Thoracic aorta endothelial cell (primary cell): ENCODE measurements at places on chromosomes 5 and 9. TPM values are rescaled to one million over a fixed set of nuclear protein-coding genes. Genes with fewer than 3 reads are reported as not detected.

The CDH6 gene
- total RNA-seq, result 0.13 TPM in 1 of 2 replicates, not detected in the other

The HTR1A gene
- not detected in 2 replicates for total RNA-seq

The FIBCD1 gene
- not detected in 2 replicates for total RNA-seq

The ZNF879 gene
- 3.6 and 6.0 TPM in 2 replicates for total RNA-seq

The LECT2 gene
- not detected in 2 replicates for total RNA-seq

The ACER2 gene
- total RNA-seq, result 11.3 and 11.4 TPM in 2 replicates

The ITGA2 gene
- 178 and 213 TPM in 2 replicates for total RNA-seq

The ORM2 gene
- total RNA-seq, result not detected in 2 replicates

The EIF4EBP3 gene
- 0.53 and 1.7 TPM in 2 replicates for total RNA-seq

The SNCB gene
- 0.27 TPM in 1 of 2 replicates, not detected in the other for total RNA-seq
